ENCODE measurements at places on chromosomes 1 and 21. TPM values are rescaled to one million over a fixed set of nuclear protein-coding genes. Genes with fewer than 3 reads are reported as not detected.

The KMO gene
- total RNA-seq, result not detected

The SH2D2A gene
- total RNA-seq, result not detected

The AZIN2 gene
- total RNA-seq, result 5.2 TPM

The LCE6A gene
- not detected for total RNA-seq

The KLHDC7A gene
- 1.6 TPM for total RNA-seq

The EXTL2 gene
- total RNA-seq, result 46.3 TPM

The SUCO gene
- 57.1 TPM for total RNA-seq

The RNF186 gene
- total RNA-seq, result not detected

The ESPN gene
- total RNA-seq, result 54.0 TPM

The PADI2 gene
- total RNA-seq, result 0.50 TPM

The CYP4Z1 gene
- not detected for total RNA-seq

The LAX1 gene
- total RNA-seq, result not detected

The FCRLB gene
- 0.14 TPM for total RNA-seq

The FCAMR gene
- not detected for total RNA-seq

The OMA1 gene
- total RNA-seq, result 32.0 TPM

Measured in progenitor cell of endocrine pancreas (in vitro differentiated cells).